ENCODE measurements at places on chromosomes 2 and 18. TPM values are rescaled to one million over a fixed set of nuclear protein-coding genes. Genes with fewer than 3 reads are reported as not detected.
A peak's percentile ranks its signal among the peaks of the same experiment; 100 is the strongest.

DNA sequence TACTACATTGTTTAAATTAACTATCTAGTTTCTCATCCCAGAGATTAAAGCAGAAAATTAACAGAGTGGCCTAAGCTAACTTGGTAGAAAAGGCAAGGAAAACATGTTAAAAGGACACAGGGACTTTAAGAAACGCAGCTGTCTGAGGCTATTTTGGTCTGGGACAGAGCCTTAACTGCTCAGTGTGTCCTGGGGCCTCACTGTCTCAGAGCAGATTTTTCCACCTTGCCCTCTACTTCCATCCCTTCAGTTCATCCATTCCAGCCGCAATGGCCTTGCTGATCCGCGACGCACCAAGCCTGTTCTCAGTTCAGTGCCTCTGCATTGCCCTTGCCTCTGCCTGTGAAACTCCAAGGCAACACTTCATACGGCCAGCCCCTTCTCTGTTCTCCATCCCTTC lies 114.9 kb upstream of the OSR1 start:
- DNase-seq, result no peak

DNA sequence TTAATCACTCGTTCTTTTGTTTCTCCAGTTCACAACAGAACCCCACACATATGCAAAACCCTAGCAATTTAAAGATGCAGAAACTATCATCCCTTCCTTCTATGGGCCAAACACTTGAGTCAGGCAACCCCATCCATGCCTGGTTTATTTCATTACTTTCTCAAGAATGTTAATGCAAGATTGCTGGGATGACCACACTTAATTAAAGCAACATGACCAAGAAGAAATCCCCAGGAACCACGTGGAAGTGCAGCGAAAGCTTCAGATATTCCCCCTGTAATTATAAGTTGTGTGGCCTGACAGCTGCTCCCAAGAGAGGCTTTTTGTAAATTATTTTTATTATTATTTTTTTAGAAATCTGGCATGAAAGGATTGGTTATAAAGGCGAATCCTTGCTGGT lies 246.2 kb upstream of the ID2 start:
- no peak for DNase-seq

DNA sequence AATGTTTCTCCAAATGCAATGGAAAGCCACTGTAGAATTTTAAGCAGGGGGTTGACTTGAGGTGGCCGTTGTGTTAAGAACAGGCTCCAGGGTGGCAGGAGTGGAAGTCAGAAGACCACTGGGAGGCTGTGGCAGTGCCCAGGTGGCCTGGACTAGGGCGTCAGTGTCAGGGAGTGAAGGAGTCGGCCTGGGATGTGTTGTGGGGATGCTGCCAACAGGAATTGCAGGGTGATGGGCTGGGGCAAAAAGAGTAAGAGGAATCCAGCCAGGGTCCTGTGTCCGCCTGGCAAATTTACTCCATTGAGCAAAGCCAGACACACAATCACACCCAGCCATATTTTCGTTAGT lies 55.1 kb downstream of the ACAA2 start:
- no peak for DNase-seq

GRCh38 chr2:188297978-188298377 lies 6.3 kb downstream of the GULP1 start:
- no peak for DNase-seq

DHRS9 gene
- total RNA-seq, result 1.3 TPM

NXPH2 gene
- not detected for total RNA-seq

DNA sequence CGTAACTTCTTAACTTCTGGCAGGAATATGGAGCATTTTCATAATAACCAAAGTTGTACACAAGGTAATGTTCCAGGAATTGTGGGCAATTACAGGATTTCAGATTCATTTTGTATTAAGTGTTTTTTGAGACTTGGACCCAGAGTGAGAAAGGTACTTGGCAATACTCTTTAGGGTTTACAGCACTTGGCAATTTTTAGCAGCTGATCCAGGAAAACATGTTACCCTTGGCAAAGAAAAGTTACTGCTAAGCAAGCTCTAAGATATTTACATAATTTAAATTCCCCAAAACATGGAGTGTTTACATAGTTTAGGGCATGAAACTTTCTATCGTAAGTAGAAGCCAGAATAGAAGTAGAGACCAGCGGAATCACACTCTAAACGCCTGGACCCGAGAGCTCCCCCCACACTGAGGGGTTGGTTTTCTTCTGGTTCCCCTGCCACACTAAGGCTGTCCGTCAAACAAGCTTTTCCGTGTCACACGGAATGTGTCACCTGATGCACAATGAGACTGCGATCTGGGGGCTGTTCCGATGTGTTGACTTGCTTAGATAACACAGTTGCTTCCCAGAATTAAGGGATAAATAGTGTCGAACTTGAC lies 177.1 kb downstream of the PTGR3 start:
- DNase-seq, result no peak

- no peak for DNase-seq
Measured at GRCh38 chr2:53445383-53446070, 322.1 kb upstream of the CHAC2 start.

- DNase-seq, result no peak
Measured at GRCh38 chr2:166090908-166091307, 36.9 kb downstream of the SCN1A start.

OSBPL1A gene
- 79.9 TPM for total RNA-seq

TXNDC9 gene
- 16.6 TPM for total RNA-seq

DNA sequence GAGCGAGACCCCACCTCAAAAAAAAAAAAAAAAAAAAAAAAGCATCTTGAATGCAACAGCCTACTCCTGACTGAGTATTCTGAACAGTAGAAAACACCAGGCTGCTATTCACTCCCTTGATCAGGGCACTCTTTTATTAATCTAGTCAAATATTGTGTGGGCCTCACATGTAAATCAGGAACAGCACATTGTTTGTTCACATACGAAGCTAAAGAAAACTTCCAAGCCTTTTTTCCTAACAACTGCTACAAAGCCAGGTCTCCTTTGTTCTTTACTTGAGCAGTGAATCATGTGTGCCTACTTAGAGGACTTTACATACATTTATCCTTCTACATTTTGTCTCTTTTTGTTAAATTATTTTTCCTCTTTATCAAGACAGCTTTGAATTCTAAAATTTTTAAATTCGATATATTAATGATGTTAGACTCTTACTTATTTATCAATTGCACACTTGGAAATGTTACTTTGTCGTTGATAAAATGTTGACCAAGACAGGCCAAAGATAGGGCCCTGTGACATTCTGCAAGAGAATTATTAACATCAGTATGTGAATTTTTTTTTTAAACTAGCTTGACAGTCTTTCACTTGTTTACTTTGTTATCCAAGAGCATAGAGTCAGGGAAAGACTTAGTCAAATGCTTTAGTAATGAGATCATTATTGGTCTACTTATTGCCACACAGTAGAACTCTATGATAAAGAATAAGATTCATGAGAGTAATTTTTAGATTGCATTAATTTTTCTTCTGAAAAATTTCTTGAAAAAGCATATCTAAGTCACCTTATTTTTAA lies 13.2 kb downstream of the SPATS2L start:
- DNase-seq, result no peak

DNA sequence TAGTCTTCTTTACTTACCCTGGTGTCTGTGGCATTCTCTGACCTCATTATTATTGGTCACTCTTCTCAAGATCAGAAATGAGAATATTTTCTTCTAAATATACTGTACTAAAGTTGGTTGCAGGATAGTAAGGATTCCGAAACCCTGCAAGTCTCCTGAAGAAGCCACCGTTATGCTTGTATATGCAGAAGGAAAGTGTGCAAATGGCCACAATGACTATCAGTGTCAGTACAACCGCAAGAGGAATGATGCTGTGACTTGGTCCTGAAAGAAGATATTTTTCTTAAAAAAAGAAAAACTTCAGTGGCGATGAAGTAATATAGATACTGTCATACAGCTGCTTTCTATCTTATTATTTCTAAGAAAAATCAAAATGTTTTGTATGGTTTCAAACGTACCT lies 120.7 kb downstream of the PLA2R1 start:
- DNase-seq, result no peak

DNA sequence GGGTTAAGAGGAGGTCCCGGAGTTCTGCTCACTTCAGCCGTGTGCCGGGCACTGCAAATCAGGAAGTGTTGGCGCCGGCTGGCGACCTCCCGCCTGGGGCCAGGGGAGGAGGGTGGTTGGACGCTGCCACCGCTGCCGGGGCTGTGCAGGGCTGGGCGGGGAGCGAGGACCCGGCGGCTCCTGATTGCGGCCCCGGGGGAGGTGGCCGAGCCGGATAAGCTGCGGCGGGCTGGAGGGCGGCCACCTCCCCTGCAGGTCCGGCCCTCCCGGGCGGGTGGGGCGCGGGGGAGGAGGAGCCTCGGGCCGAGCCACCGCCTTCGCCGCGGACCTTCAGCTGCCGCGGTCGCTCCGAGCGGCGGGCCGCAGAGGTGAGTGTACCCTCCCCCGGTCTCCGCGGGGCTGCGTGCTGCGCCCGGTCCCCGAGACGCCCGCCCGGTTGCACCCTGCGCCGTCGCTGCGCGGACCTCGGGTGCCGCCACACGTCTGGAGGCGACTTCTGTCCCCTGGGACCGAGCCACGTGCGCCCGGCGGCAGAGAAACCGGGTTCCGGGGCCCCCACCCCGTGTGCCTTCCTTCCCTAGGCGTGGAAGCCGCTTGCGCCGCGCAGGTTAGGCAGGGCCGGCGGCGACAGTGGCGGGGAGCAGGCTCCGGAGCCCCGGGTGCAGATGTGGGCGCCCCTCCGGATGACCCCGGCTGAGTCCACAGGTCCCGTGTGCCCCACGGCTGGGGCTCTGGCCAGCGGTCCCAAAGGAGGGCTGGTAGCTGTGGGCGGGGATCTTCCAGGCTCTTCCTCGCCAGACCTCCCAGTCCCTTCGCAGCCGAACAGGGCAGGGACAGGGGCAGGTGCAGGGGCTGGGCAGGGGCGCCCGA lies at the start of gene STEAP3:
TSS of gene STEAP3 (plus strand) at position 314 of the 870 bp plus-strand sequence. CDS start 7,179 bp downstream, outside the sequence.
- DNase-seq, result peak; percentile 86

Measured in Right ventricle myocardium superior (tissue), 1 donor.